Activated naive CD4-positive, alpha-beta T cell treated with anti-CD3 and anti-CD28 coated beads, Interleukin-2, amount 50 U/mL, for 16 hours (primary cell): ENCODE measurements at places on chromosomes 7 and 10.

GRCh38 chr7:27108390-27109127 is 6.1 kb upstream of the HOXA2 start:
- no peak for DNase-seq

GRCh38 chr7:151086802-151087244 is 548 bp downstream of the AGAP3 start:
- DNase-seq = peak; percentile 40

- no peak for DNase-seq
Observed at GRCh38 chr7:22921386-22922086, 92.4 kb downstream of the HYCC1 start.

- DNase-seq = no peak
Observed at GRCh38 chr7:54161621-54162020, 380.6 kb upstream of the VSTM2A start.

DNA sequence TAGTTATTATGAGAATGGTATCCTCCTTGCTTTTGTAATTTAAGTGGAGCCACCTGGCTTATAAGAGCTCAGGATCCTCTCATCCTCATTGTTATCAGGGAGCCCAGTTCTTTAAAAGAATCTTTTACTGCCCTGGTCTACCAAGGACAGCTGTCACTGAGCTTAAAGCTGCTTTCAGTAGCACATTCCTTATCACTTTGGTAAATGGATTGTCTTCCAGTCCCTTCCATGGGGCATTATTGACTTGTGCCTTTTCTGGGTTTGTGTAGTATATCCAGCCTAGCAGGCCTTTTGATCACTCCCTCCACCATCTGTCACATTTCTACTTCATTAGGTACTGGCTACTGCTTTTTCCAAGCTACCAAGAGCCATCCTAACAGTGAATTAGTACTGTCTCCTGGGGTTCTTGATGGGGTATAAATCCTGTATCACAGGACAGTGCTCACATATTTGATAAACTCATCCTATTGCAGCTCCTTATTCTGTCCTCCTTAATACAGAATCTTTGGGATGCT is 208.9 kb downstream of the TMEM26 start:
- DNase-seq = no peak

- no peak for DNase-seq
Observed at GRCh38 chr7:158431941-158432347, 155.7 kb downstream of the PTPRN2 start.

GRCh38 chr10:8453587-8453986 is 399.1 kb downstream of the GATA3 start:
- DNase-seq = no peak

DNA sequence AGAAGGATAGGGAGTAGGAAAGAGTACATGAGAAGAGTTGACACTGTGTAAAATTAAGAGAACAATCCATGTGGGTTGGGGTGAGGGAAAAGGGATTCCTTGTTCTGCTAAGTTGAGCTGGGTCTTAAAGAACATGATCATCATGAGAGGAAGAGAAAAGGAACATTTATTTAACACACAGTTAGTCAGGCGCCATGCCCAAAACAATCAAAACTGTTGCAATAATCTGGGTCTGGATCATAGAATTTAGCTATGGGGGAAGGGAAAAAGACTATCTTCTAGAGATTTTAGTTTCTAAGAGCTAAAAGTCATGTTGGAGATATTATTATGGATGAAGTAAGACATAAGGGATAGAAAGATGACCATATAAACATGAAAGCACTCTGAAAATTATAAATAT is 178.9 kb downstream of the SEM1 start:
- no peak for DNase-seq

GRCh38 chr7:48376263-48376662 is 205.0 kb downstream of the ABCA13 start:
- DNase-seq = no peak

DNA sequence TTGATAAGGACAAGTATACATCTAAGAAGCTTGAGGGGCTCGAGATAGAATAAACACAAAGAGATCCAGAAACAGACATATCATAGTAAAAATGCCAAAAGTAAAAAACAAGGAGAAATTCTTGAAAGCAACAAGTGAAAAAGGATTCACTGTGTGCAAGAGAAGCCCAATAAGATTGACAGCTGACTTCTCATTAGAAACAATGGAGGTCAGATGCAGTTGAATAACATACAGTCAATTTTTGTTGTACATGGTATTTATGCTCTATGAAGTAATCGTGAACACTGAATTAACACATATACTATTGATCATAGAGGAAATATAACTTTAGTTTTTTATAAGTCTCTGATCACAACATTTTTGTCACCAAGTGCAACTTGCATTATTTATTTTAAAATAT is 982.8 kb upstream of the SORCS1 start:
- no peak for DNase-seq

GRCh38 chr10:68137171-68137570 is 27.9 kb downstream of the MYPN start:
- DNase-seq = no peak

- DNase-seq = no peak
Observed at GRCh38 chr10:62690703-62691102, 113.8 kb upstream of the ADO start.

GRCh38 chr7:87624628-87625027 is 3.6 kb upstream of the RUNDC3B start:
- DNase-seq = no peak

DNA sequence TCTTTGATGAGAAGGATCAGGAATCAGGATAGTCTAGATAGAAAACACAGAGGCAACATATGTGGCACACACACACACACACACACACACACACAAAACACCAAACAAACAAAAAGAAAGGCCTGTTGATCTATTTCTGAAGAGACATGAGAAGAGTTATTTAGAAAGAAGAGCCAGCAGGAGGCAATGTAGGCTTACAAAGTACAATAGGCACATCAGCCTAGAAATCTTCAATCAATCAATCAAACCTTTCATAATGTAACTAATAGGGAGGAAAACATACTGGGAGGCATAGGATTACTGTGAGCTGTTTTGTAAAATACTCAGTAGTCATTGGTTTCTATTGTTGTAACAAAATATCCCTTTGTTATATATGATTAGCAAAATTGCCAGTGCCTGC is 47.3 kb upstream of the TES start:
- no peak for DNase-seq

DNA sequence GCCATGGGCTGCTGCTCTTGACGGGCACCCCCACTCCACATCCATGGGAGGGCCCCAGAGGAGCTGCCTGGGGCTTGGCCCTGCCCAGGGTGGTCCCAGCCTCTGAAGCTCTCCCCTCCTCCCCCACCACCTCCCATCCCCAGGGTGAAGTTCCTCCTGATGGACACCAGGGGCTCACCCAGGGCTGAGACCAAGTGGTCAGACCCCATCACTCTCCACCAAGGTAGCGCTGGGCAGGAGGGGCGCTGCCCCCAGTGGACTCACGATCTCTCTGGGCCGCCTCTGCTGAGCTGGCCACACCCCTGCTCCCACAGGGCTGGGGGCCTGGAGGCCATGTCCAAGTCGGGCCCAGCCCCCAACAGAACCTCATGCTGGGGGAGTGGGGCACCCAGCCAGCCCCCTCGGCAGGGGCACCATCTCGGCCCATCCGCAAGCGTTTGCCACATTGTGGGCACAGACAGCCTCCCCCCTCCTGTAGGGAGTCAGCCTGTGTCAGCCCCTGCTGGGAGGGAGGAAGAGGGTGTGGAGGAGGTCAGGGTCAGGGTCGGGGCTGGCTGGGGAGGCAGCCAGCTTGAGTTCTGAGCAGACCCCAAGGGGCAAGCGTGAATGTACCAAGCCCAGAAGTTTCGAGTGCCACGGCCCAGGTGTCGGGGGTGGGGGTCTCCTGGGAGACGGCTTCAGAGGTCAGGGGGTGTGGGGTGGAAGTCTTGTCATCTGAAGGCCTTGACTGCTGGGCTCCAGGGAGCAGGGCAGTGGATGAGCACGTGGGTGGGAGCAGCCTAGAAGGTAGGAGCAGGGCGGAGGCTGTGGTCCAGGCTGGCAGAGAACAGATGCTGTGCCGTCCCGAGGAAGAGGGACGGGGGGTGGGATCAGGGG is 2.8 kb downstream of the UPK3B start:
- peak; percentile 19 for DNase-seq

GRCh38 chr10:43781480-43782361 is 133.0 kb upstream of the ZNF32 start:
- no peak for DNase-seq

DNA sequence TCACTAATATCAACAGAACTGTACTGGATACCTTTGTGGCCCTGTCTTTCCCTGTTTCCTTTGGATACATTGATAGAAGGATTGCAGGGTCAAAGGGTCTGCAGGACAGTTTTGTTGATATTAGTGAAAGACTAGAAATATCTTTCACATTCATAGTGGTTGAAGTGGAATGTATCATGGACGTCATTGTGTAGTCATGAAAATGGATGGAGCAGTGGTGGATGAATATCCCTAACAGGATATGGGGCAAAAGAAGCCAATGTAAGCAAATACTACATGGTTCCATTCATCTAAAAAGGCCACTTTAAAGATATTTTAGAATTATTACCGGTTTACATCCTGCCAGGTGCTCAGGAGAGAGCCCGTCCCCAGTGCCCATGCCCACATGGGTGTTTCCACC is 23.8 kb downstream of the PALD1 start:
- no peak for DNase-seq

GRCh38 chr10:124300735-124301134 is 118.0 kb downstream of the OAT start:
- DNase-seq = no peak

DNA sequence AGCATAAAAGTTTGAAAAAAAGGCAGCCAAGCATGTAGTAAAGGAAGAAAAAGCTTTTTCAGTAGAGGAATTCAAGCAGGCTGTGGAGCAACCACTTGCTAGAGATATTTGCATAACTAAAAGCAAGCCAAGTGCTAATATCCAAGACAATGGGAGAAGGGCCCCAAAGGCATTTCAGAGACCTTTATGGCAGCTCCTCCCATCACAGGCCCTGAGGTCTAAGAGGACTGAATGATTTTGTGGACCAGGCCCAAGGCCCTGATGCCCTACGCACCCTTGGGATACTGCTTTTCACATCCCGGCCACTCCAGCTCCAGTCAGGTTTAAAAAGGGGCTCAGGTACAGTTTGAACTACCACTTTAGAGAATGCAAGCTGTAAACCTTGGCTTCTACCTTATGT is 261.7 kb upstream of the SEMA3C start:
- no peak for DNase-seq

- no peak for DNase-seq
Observed at GRCh38 chr7:51950813-51951212, 634.2 kb upstream of the COBL start.

- DNase-seq = no peak
Observed at GRCh38 chr7:65449505-65449852, 75.8 kb downstream of the ZNF92 start.

DNA sequence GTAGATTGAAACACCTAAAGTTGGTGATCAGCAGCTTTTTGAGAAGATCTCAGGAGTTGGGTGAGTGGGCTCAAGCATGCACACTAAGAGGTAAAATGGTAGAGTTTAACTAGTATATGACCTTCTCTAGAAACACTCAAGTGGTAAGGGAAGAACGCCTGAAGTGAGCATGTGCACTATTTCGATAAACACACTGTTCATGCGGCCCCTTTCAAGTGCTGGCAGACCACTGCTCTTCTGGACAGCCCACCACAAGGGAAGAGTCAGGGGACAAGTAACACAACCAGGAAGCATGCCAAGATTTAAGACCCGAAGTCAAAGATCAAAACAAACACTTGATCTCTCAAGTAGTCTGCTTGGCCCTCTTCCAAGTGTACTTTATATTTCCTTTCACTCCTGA is 519.5 kb upstream of the ZWINT start:
- DNase-seq = no peak

DNA sequence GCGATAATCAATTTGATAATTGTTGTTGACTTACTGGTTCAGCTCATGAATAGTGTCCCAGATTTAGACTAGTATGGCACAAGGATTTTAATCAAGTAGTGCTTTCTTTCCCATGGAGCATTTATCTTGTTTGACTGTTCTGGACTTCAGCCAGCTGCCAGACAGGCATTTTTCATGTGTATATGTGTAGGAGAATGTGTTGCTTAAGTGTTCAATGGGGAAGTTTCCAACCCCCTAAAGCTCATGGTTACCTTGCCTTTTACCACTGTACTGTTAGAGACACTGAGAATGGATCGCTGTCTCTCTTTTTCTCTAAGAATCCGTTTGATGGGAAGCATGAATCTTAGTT is 103.9 kb downstream of the LRRC4 start:
- DNase-seq = no peak

DNA sequence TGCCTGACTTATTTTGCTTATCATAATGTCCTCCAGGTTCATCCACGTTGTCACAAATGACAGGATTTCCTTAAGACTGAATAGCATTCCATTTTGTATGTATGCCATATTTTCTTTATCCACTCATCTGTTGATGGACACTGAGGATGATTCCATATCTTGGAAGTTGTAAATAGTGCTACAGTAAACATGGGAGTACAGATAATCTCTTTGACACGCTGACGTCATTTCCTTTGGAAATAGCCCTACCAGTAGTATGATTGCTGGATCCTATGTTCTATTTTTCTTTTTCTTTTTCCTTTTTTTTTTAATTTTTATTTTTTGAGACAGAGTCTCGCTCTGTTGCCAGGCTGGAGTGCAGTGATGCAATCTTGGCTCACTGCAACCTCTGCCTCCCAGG is 167.6 kb downstream of the CTTNBP2 start:
- no peak for DNase-seq

GRCh38 chr7:15504351-15504750 is 57.5 kb downstream of the AGMO start:
- no peak for DNase-seq

DNA sequence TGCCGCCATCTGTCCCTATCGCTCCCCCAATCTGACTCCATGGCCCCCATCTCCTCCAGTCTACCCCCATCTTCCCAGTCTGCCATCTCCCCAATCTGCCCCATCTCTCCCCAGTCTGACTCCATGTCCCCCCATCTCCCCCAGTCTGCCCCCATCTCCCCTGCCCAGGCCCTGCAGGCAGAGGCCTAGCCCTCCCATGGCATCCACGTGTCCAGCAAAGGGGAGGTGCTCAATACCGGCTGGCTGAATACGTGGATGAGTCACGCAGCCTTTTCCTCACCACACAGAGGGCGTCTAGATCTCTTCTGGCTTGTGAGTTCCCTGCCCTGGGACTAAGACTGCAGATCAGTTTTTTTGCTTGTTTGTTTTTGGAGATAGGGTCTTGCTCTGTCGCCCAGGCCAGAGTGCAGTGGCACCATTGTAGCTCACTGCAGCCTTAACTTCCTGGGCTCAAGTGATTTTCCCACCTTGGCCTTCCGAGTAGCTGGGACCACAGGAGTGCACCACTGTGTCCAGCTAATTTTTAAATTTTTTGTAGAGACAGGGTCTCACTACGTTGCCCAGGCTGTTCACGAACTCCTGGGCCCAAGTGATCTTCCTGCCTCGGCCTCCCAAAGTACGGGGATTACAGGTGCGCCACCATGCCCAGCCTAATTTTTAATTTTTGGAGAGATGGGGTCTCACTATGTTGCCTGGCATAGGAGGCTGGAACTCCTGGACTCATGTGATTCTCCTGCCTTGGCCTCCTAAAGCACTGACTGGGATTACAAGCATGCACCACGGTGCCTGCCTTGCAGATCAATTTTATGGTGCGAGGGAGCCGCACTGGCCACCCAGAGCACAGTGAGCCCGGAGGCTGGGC is 15.3 kb upstream of the GPR146 start:
- peak; percentile 53 for DNase-seq
